Activated CD4-positive, alpha-beta T cell treated with anti-CD3 and anti-CD28 coated beads, Interleukin-2, Interleukin-6, amounts not matched to agents 100 ng/mL and 50 ng/mL, durations not matched to agents 16 hours and 8 hours (primary cell): ENCODE measurements at places on chromosomes 13 and 19.
A peak's percentile ranks its signal among the peaks of the same experiment; 100 is the strongest.

- no peak for DNase-seq
These were observed 90.8 kb upstream of the SLC10A2 start for GRCh38 chr13:103157016-103157415.

DNA sequence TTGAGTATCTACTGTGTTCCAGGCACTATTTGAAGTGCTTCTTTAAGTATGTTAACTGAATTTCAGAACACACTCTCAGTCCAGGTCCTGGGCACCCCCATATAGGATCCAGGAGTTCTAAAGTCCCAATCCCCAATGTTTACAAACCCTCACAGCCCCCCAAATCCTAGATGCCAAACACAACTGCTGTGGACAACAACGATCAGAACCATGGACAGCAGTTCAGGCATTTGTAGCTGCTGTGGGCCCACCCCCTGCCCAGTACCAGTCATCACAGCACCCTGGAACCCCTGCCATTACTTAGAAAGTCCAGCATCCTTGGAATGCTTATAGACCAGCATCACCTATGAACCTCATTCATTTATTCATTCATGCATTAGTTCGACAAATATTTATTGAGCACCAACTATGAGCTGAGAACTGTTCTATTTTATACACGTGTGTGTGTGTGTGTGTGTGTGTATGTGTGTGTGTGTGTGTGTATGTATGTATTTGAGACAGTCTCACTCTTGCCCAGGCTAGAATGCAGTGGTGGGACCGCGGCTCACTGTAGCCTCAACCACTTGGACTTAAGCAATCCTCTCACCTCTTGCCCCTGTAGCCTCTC, 19.3 kb upstream of the SDHAF1 start:
- no peak for DNase-seq

DNA sequence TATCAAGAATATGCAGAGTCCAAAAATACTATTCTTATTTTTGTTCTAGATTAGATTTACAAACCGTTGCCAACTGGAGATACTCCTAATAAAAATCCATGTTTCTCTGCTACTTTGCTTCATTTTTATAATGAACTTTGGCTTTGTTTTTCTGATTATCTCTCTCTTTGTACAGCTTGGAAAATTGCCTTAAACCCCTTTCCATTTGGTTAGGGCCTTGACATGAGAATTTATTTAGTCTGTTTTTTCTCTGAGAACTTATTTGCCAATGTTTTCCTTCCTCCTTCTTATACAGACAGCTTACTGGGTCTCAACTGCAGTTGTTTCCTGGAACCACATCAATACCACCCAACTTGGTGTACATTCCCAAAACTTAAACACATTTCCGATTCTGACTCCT, 555.4 kb downstream of the SLITRK6 start:
- DNase-seq, result no peak

DNA sequence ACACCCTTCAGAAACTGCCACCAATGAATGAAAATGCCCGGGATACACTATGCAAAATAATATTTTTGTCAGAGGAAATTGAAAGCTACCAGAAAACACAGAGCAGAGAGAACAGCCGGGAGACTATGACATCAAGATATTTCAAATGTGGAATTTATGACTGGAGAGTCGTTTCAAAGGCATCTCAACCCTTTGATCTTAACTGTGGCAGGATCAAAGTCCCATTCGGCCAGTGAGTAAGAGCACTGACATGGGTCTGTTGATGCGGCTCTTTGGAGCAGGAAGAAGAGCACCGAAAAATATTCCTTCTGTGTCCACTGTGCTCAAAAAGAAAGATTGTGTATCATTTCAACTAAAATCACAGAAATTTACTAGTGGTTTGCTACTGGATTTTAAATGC, 201.9 kb downstream of the RFC3 start:
- no peak for DNase-seq

DNA sequence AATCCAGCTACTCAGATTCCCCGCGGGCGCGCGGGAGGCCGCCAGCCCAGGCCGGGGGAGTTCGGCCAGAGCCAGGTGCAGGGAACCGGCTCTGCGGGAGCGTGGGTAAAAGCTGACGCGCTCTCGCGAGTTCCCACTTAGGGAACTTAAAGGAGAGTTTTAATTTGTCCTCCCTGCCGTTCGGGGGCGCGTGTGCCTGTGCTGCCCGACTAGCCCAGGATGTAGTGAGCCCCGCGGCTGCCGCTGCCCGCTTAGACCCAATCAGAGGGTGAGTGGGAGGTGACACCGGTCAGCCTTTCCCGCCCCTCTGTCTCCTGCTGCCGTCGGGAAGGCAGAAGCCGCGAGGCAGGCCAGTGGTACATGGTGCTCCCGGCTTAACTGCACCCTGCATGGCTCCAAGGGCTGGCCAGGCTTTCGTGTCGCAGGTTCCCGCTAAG, 36.0 kb upstream of the NEK3 start:
- peak; percentile 81 for DNase-seq

DNA sequence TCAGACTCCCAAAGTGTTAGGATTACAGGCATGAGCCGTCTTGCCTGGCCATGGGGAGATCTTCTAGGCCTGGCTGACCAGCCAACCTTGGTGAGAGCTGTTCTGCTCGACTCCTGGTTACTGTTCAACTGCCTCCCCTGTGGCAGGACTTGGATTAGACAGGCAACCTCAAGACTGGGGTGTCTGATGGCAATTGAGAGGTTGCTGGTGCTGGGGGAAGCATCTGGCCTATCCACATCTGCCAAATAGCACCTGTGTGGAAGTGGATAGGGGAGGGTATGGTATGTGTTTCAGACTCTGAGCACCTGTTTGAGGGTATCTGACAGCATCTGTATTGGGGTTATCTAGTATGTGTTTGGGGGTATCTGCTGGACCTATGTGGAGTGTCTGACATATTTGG, 44.7 kb downstream of the ARHGEF18 start:
- no peak for DNase-seq

GRCh38 chr19:46426506-46427162, 2.1 kb downstream of the PNMA8C start:
- DNase-seq, result peak; percentile 55

DNA sequence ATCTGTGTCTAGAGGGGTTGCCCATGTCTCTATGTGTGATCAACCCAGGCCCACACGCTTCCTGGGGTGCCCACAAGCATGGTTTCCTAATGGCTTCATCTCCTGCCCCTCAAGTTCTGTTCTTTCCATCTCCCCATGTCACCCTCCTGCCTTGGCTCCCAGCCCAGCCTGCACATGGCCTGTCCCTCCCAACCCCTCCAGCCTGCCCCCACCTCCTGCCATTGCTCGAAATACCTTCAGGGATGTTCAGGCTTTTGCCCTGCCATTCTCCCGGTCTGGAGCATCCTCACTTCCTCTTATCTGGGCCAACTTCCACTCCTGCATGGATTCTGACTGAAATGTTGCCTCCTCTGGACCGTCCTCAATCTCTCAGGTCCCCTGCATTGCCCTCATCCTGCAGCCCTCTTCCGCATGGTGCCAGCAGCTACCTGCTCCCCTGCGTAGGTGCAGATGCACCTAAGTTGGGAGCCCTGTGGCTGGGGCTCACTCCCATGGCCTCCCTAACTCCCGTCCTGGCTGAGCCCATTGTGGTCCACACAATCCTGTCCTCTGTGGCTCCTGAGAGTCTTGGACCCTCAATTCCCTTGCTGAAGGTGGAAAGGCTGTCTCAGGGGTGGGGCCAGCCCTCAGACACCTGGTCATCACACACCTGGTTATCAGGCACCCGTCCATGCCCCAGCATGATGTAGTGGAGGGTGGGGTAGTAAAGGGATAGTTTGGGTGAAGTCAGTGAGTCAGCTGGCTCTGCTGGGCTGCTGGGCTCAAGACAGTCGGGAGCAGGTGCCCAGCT, 152.1 kb downstream of the URI1 start:
- no peak for DNase-seq

- DNase-seq, result peak; percentile 60
These were observed 18.1 kb upstream of the GTF3A start for GRCh38 chr13:27406178-27406939.

- no peak for DNase-seq
These were observed 39.0 kb downstream of the RCBTB2 start for GRCh38 chr13:48493851-48494250.

- DNase-seq, result no peak
These were observed 32.3 kb upstream of the AKAP11 start for GRCh38 chr13:42239644-42240043.

DNA sequence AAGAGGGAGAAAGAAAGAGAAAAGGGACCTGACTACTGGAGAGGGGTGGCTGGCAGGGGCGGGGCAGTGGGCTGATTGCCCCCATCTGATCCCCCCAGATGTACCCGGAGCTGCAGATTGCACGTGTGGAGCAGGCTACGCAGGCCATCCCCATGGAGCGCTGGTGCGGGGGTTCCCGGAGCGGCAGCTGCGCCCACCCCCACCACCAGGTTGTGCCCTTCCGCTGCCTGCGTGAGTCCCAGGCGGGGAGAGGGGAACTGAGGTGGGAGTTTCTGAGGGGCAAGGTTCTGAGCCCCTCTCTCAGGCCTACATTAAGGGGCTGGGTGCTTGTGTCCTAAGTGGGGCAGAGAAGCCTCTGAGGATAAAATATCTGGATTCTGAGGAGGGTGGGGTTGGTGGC, 2.4 kb downstream of the APLP1 start:
- DNase-seq, result no peak

GRCh38 chr13:75836441-75836840, 200.3 kb downstream of the LMO7 start:
- no peak for DNase-seq

DNA sequence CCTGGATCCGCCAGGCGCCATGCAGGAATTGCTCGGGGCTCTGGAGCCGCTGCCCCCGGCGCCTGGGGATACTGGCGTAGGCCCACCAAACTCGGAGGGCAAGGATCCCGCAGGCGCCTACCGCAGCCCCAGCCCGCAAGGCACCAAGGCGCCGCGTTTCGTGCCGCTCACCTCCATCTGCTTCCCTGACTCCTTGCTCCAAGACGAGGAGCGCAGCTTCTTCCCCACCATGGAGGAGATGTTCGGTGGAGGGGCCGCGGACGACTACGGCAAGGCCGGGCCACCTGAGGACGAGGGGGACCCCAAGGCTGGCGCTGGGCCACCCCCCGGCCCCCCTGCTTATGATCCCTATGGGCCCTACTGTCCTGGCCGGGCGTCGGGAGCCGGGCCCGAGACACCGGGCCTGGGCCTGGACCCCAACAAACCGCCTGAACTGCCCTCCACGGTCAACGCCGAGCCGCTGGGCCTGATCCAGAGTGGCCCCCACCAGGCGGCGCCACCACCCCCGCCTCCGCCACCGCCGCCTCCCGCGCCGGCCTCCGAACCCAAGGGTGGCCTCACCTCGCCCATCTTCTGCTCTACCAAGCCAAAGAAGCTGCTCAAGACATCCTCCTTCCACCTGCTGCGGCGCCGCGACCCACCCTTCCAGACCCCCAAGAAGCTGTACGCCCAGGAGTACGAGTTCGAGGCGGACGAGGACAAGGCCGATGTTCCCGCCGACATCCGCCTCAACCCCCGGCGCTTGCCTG, 6.1 kb downstream of the PRR12 start:
- DNase-seq, result no peak

DNA sequence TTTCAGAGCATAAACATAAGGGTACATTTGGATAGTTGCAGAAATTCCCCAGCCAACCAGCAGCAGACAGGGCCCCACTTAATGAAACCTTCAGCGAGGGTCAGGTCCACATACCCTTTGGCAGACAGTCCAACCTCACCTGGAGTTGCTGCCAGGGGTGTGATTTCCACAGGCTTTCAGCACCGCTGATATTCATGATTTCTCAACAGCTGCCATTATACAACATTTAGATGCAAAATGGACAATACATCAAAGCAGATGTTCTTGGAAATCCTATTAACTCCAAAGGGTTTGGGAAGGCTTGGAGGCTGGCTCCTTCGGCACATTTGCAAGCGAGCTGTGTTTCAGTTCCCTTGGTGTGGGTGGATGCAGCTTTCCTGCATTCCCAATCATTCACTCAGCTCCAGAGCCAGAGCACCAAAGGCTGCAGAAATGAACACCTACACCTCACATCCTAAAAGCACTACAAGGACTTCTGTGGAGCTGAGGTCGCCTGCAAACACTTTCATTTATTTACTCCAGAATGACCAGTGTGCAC, 147.2 kb upstream of the VSTM2B start:
- DNase-seq, result no peak

DNA sequence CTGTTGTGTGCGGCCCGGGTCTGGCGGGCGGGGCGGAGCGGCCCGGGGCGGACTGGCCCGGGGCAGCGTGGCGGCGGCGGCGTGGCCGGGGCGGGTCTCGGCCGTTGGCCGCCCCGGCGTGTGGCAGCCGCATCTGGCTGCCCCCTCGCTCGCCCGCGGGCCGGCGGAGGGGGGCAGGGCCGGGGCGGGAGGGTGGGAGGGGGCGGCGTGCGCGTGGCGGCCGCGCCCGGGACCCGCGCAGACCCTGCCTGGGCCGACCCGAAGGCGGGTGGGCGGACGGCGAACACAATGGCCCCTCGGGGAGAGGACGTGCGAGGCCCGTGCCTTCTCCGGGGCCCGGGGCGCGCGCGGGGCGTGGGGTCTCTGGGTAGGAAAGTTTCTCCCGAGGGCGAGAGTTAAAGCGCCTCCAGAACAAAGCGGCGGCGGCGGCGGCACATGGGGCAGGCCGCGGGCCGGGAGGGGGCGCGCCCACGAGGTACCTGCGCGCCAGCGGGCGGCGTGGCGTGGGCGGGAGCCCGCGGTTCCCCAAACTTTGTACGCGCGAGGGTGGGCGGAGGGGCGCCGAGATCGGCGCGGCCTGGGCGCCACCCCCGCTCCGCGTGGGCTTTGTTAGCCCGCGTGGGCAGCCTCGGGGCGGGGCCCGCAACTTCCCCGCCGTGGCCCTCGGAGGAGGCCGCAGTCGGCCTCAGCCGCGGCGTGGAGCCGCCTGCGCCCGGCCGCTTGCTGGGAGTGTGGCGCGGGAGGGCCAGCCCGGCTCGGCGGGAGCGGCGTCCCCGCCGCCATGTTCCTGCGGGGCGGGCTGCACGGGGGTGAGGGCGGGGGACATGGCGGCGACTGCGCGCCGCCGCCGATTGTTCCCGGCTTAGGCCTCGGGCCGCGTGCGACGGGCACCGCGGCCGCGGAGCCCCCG, 764 bp downstream of the MIR17HG start:
- DNase-seq, result peak; percentile 64

- peak; percentile 25 for DNase-seq
These were observed 33.9 kb downstream of the CCNE1 start for GRCh38 chr19:29845574-29846176.

- DNase-seq, result peak; percentile 75
These were observed 8.7 kb upstream of the TNFSF14 start for GRCh38 chr19:6678690-6679109.

- peak; percentile 20 for DNase-seq
These were observed 20.3 kb upstream of the CACNA1A start for GRCh38 chr19:13526552-13526951.

- DNase-seq, result no peak
These were observed 25.6 kb downstream of the DHRS12 start for GRCh38 chr13:51778392-51778791.

DNA sequence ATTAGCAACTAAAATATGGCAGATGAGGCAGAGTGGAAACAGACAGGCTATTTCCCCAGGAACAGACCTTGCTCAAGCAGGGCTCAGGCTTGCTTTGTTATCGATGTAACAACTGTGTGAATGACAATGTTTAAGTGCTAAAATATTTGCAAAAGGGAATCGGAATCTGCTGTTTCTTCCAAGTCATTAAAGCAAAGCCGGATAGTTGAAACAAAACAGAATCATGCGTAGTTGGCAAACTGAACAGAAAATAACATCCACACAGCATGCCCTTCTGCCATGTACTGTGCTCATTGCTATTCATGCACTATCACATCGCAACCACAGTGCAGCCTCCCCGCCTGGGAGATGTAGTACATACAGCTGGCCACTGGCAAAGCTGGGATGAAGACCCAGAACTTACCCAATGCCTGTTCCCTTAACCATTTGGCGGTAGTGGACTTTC, 799.1 kb downstream of the DIAPH3 start:
- DNase-seq, result no peak

- DNase-seq, result no peak
These were observed 49.5 kb upstream of the PCDH17 start for GRCh38 chr13:57582032-57582431.

GRCh38 chr13:78137404-78138142, 218.9 kb upstream of the EDNRB start:
- DNase-seq, result peak; percentile 36
